ENCODE measurements at places on chromosomes 3 and 15. TPM values are rescaled to one million over a fixed set of nuclear protein-coding genes. Genes with fewer than 3 reads are reported as not detected.

The CNTN4 gene
- total RNA-seq: 10.2 TPM

The STAB1 gene
- 167 TPM for total RNA-seq

The CRABP1 gene
- total RNA-seq: 3.6 TPM

The TLR9 gene
- total RNA-seq: not detected

The ANKUB1 gene
- total RNA-seq: not detected

The CCDC12 gene
- total RNA-seq: 34.4 TPM

The CHL1 gene
- 28.2 TPM for total RNA-seq

The OR5K2 gene
- total RNA-seq: not detected

DNA sequence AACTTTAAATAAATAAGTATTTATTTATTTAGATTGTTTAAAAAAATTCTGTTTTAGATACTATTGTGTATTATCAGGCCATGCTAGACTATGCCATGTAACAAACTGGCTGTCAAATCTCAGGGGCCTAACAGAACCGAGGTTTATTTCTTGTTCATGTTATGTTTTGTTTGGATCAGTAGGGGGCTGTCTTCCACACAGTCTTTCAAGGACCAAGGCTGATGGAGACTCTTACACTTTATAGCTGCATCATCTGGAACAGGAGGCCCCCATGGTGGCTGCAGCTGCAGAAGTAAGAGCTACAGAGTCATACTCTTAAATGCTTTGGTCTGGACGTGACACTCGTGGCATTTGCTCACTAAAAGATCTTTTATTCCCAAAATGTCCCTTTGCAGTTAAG lies 33.0 kb upstream of the ARL14 start:
- ATAC-seq: no peak

- no peak for ATAC-seq
Observed at GRCh38 chr3:87349833-87350232, 73.4 kb upstream of the POU1F1 start.

DNA sequence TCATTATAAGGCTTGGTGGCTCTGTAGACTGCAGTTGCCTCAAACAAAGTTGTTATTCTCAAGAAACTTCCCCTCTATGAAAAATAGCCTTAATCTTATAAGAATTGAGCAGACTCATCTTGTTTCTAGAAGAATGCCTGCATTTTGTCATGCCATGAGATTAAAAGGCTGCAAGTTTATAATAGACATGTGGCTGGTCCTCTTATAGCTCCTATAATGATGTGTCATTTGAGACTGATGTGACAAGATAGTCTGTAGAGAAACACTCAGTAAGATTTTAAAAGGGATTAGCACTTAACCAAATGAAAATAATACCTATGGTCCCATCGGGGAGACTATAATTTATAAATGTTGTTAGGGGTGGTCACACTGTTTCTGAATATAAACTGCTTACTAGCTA lies 312.5 kb downstream of the OXSM start:
- ATAC-seq: no peak

DNA sequence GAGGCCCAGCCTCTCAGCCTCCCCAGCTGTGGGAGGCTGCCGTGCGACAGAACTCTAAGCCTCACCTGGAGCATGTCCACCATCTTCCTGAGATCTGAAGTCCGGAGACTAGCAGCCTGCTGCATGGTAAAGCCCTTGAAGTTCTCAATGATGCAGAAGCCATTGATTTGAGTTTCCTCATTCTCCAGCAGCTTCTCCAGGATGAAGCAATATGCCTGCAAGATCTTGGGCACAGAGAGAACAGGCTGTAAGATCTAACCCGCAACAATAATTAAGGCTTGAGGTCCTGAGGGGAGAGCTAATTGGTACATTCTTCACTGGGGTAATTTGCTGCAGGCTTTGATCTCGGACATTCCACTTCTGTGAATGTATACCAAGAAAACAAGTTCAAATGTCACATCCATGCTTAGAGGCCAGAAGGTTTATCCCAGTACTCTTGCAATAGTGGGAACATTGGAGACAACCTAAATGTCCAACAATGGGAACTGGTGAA lies 9.7 kb downstream of the RLBP1 start:
- ATAC-seq: no peak

DNA sequence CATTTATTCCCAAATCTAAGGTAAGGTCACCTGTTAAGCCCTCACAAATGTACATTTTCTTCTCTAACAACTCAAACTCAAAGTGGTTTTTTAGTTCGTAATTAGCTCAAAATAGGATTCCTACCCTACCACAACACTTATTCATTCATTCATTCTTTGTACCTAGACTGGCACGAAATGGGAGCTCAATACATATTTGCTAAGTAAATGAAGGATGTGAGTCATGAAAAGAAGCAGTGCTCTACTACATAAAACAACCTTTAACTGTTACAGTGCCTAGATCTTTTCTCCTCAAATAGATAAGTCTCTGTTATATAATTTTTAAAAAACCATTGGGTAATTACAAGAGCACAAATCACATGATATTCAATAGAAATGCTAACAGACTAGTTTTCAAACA lies 13.1 kb downstream of the RSL24D1 start:
- no peak for ATAC-seq

DNA sequence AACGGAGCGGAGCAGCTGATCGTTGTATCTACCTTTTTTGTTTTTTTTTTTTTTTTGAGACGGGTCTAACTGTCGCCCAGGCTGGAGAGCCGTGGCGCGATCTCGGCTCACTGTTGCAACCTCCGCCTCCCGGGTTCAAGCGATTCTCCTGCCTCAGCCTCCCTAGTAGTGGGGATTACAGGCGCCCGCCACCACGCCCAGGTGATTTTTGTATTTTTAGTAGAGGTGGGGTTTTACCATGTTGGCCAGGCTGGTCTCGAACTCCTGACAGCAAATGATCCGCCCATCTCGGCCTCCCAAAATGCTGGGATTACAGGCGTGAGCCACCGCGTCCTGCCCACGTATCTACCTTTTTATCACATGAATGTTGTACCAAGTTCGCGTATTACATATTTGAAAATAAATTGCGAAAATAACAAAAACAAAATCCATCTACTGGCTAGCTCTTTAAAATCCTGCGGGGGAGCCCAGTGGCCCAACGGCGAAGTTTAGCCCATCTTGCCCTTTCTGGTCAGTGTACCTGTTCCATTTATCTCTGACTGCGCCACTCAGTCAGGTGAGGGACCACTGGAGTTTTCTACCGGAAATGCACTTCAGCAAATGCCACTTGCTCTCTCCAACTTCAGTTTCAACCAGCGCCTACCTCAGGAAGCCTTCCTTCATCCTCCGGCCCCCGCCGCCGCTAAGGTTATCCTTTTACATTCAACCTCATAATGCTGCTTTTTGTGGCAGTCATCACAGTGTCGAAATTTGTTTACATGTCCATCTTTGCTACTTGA lies 1.2 kb upstream of the EIF3J start:
- ATAC-seq: no peak

GRCh38 chr15:34768530-34768929 lies 13.7 kb upstream of the GJD2 start:
- ATAC-seq: no peak

DNA sequence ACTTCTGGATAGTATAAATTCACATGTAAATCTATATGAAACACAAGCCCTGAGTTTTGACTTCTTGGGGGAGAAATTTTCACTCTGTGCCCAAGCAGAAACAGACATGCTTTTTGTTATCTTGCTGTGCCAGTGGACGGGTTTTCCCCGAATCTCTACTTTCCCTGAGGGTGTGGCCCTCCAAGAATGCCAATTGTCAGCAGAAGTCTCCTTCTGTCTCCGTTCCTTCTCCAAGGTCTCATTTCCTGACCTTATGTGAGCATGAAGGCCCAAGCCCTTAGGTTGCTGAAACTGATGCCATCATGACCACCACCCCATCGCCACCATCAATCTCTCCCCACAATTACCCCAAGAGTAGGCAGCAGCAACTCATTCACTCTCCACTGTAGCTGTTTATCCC lies 253.8 kb downstream of the XXYLT1 start:
- no peak for ATAC-seq

All from gastroesophageal sphincter (tissue), 4 donors.